Neuronal stem cell (in vitro differentiated cells): ENCODE measurements at places on chromosomes 7 and 10.

DNA sequence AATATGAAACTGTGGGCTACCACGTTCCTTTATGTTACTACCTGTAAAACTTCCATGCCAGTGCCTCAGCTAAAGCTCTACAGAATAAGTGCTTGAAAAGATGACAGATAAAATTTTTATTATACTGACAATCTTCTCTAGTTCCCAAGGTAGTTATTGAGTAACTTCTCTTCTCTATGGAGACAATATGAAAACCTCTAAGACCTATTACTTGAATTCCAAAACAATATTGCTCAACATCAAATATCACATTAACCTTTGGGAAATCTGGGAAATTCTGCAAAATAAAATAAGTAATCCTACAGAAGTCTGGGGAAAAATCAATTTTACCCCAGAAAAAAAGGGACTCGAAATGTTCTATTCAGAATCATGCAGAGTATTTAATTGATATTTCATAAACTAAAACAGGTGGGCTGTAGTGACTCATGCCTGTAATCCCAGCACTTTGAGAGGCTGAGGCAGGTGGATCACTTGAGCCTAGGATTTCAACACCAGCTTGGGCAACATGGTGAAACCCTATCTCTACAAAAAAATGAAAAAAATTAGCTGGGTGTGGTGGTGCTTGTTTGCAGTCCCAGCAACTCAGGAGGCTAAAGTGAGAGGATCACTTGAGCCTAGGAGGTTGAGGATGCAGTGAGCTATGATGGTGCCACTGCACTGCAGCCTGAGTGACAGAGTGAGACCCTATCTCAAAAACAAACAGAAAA lies 23.8 kb upstream of the ANK3 start:
- DNase-seq, result no peak

GRCh38 chr10:132133005-132133404 lies 53.7 kb upstream of the DPYSL4 start:
- no peak for DNase-seq

DNA sequence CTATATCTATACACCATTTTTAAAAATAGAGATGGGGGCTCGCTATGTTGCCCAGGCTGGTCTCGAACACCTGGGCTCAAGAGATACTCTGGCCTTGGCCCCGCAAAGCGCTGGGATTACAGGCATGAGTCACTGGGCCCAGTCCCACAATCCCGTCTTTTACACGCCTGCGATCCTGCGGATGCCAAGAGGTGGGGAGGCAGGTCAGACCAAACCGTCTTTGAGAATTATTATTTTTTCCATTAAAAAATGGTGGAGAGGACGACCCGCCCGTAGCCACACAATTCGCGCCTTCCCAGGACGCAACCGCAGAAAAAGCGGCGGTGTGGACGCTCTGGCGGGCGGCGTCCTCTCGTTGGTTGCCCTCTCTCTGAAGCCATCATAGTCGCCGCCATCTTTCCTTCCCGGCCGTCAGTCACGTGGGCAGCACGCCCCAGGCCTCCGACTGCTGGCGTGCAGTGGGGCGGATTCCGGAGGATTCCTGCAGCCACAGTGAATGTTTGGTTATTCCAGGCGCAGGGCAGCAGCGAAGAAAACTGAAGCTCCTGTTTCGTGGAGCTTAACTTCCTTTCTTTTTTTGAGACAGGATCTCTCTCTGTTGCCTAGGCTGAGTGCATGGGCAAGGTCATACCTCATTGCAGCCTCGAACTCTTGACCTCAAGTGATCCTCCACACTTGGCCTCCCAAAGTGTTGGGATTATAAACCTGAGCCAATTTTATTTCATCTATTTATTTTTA lies 9.9 kb upstream of the EPHB4 start:
- peak; percentile 87 for DNase-seq

DNA sequence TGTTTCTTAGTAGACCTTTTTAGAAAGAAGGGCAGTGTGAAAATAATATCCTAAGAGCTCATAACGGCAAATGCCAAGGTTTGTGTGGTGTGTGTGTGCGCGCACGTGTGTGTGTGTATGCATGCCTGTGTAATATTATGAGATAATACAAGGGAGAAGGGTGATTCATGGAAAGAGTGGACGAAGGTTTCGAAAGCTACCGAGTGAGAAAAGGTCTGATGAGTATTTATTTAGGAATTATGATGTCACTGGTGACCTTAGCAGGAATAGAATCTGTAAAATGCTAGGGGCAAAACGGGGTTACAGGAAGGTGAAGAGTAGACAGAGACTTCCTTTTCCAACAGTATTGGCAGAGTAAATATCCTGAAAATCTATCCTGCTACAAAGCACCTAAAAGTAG lies 107.3 kb downstream of the AHR start:
- DNase-seq, result no peak

DNA sequence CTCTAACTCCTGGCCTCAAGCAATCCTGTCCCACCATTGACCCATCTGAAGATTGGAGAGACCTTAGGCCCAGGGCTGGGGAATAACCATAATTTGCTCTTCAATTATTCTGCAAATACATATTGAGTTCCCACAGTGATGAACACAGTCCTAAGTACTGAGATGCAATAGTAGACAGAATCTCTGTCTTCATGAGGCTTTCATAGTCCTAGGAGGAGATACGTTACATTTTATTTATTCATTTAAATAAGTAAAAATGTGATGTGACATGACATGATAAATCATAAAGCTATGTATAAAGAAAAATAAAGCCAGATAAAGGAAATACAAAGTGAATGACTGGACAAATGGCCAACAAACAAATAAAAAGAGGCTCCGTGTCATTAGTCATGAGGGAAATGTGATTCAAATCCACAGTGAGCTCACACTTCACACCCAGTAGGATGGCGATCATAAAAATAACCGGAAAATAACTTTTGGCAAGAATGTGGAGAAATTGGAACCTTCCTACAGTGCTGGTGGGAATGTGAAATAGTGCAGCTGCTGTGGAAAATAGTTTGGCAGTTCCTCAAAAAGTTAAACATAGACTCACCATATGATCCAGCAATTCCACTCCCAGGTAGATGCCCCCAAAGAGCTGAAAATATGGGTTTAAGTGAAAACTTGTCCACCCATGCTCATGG lies 52.1 kb upstream of the JCAD start:
- no peak for DNase-seq
